ENCODE measurements at places on chromosomes 3 and 15.

GRCh38 chr15:70165716-70166284 lies 68.1 kb upstream of the TLE3 start:
- no peak for DNase-seq

GRCh38 chr3:105555206-105555605 lies 188.5 kb downstream of the ALCAM start:
- no peak for DNase-seq

DNA sequence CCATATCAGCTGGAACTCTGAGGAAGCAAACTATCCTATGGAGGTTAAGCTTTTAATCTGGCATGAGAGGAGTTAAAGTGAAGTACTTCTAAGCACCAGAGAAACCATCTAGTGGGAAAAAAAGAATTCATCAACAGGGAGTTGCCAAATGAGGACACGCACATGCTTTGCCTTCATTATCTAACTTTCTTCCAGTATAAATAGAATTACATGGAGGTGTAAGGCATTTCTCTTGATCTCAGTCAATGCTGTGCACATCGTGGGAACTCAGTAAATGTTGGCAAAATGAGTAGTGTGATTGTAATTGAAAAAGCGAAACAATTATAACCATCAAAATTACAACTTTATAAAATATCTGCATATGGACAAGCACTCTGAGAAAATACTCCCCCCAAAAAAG lies 8.0 kb upstream of the GSK3B start:
- DNase-seq: no peak

DNA sequence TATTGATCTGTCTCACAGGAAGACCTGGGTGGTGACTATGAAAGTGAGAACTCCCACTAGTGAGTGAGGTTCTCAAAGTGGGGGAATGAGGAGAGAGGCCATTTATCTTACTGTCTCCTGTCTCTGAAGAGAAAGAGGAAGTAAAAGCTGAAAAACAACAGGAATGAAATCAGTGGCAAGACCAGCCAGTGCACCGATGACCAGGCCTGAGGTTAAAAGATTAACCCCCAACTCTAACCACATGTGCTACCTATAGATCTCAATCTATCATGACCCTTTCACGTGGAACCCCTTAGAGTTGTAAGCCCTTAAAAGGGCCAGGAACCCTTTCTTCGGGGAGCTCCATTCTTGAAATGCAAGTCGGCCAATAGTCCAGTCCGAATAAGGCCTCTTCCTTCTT lies 239.3 kb upstream of the CNTN6 start:
- no peak for DNase-seq

DNA sequence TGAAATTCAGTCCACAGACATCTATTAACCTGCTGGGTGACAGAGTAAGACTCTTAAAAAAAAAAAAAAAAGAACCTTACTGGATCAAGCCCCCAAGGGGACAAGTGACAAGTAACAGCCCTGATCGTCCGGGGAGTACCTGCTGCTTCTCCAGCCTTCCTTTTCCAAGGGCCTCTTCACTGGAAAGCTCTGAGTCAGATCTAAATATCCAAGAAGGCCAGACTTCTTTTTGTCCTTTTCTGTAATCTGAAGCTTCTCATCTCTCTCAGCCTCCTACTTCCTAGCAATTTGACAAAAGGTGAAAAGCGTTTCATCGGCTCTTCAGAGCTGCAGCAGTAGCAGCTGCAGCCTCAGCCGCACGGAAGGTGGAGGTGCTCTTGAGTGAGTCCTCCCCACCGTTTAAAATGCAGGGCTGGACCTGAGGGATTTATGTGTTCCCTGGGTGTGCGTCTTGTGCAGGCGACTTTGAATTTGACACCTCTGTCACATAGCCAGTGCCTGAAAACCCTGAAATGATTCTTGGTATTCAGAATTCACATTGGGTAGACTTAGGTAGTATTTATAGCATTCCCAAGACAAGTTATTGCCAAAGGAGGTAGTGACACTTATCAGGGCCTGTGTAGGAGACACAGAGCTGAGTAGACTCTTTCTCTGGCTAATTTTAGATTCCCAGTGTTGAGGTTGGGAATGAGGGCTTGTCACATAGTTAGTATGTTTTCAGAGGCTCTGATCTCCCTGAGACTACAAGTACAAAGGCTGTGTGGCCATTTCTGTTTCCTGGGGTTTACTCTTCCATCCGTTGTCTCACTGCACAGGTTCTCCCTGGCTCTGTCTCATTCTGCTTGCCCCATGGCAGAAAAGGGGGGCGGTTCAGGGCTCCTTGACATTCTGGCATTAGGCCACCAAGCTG lies 291.2 kb upstream of the C2CD4B start:
- no peak for DNase-seq

GRCh38 chr3:160544844-160545503 lies 20.4 kb downstream of the KPNA4 start:
- DNase-seq: no peak

DNA sequence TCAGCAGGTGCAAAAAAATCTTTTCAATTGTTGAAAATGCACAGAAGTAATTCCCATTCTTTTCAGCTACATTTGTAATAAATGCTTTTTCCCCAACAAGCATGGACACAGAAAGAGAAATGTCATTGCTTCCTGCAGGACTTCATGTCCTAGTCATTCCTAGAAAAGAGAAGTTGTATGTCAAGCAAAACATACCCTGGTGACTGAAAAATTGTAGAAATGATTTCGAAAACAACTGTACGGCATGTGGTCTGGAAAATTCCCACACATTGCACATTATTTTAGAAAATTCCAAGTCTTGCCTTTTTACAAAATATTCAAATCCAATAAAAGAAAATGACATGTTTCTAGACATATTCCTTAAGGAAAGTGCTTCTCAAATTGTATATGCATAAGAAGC lies 50.4 kb upstream of the ALCAM start:
- no peak for DNase-seq
